ENCODE measurements at places on chromosomes 13 and 19.
A peak's percentile ranks its signal among the peaks of the same experiment; 100 is the strongest.

DNA sequence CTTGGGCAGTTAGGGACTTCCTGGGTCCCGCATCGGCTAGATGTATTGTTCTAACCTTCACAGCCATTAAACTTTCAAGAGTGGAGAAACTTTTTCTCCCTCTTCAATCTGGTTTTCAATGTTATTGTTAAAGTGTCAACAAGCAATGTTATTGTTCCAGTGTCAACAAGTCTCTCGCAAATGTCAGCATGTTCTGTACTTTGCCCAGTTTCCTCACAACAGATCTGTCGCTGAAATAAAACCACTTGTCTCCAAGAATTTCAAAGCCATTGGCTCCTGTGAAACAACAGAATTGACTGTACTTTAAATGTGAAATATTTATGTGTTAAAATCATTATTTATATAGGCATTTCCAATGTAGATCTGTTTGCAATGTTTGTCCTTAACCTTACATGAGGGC is 138.0 kb downstream of the ITGBL1 start:
- no peak for DNase-seq

DNA sequence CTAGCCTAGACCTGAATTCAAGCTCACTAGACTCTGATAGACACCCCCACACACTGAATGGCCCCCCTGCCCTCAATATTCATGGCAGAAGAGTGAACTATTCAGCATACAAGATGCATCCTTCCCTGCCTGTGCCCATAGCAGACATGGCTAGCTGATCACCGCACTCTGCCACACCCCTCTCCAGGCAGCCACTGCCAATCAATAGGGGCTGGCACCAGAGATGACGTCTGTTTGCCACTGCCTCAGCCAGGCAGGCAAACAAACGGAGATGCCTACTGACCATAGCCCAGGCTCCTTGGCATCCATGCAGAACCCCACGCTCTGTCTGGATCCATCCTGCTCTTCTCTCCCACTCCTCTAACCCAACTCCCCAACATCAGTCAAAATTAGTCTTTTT is 13.8 kb upstream of the NPAS1 start:
- DNase-seq = peak; percentile 32

DNA sequence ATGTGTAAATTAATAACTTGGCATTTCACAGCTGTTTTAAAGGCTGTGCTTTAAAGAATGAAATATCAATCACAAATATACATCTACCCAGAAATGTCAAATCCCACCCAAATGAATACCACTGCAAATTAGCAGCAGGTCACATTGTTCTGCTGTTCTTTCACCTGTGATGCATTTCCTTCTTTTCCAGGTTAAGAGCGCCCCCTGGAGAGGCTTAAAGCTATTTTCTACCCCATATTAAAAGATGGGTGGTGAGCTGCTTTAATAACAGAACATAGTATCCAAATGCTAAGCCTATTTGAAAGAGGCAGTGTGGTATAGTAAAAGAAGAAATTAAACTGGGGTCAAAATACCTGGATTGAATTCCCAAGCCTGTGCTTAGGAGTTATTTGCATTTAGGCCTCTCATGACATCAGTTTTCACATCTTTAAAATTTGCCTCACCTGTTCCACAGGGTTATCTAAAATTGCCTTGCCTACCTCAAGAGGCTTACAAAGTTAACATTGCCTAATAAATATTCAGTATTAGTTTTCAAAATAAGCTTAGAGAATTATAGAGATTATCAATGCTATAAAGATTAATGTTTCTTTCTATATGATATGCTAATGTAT is 396.9 kb upstream of the SLITRK5 start:
- peak; percentile 74 for DNase-seq

GRCh38 chr13:45737571-45738017 is 35.5 kb downstream of the CBY2 start:
- DNase-seq = peak; percentile 3

DNA sequence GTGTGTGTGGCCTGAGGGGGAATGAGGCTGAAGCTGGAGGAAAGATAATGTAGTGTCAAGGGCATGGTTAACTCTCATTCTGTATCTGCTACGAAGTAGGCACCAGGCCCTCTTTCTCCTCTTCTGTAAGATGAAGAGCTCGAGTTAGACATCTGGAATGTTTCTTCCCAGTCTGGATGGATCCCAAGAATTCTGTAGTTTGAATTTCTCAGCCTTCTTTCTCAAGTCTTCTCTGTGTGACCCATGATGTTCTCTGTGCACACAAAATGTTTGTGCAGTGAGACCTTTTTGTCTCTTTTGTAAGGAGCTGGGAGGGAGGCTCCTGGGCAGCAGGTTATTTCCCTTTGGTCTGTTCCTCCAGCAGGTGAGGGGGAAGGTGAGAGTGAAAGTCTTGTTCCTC is 13.7 kb downstream of the FGF9 start:
- no peak for DNase-seq
